ENCODE measurements at places on chromosomes 3 and 15.

- DNase-seq = peak; percentile 68
Observed at GRCh38 chr3:112327371-112327951, 5.5 kb upstream of the CD200 start.

GRCh38 chr3:182692695-182693094, 100.6 kb upstream of the ATP11B start:
- DNase-seq = no peak

DNA sequence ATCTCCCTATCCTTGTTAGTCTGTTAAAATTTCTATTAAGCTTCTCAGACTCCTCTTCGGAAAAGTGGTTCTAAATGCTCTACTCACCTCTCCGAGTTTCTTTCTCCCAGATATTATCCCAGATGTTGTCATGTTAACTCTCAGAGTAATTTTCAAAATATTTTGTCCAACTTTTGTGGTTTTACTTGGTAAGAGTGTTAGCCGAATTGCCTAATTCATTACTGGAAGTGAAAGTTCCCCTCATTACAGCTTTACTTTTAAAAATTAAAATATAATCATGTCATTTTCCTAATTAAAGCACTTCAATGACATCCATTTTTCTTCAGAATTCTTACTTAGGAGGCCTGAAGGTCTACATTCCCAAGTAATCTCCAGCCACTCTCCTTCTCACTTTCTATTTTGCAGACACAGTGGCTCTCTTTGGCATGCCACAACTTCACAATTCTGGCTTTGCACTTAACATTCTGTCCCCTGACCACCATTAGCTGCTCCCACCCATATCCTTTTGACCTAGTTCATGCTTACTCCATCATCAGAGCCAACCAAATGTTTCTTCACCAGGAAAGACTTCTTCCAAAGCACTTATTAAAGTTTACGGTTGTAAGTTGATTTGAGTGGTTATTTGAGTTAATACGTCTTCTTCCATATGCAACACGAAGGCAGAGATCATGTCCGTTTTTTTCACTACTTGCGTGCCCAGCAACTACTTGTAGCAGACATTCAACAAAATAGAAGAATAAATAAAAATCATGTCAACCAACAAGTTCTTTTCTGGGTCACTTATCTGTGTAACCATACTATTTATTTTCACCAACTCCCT, 10.2 kb upstream of the TIPARP start:
- DNase-seq = no peak

GRCh38 chr3:72597043-72597442, 251.2 kb downstream of the SHQ1 start:
- DNase-seq = no peak

DNA sequence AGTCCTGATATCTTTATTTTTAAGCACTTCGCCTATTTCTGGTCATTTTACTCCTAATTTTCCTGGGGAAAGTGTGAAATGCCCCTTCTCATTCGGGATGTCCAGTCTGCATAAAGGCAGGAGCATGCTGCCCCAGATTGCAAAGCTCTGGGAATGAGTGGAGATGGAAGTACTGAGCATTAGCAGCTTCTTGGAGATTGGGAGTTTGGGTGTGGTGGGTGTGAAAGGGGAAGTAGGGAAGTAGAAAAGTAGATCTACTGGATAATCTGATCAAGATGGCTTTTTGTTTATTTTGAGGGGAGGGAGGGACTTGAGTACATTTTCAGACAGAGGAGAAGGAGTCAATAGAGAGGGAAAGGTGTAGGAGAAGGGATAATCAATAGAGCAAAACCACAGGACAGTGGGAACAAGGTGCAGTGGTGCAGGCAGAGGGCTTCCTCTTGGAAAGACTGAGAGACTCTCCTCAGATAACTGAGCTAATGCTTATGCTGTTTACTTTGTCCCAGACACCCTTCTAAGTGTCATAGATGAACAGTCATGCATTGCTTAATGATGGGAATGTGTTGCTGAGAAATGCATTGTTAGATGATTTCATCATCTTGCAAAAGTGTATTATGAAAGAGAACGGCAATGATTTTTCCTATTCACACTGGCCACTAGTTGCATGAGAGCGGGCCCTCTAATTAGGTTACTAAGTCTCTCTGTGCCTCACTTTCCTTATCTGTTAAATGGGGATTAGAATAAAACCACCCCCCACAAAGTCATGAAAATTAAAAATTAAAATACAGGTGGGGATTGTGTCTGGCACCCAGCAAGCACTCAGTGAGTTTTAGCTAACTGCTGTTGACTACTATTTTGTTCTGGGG, 45.5 kb downstream of the PHLDB2 start:
- peak; percentile 96 for DNase-seq

- no peak for DNase-seq
Observed at GRCh38 chr15:28931828-28932227, 46.1 kb downstream of the APBA2 start.

DNA sequence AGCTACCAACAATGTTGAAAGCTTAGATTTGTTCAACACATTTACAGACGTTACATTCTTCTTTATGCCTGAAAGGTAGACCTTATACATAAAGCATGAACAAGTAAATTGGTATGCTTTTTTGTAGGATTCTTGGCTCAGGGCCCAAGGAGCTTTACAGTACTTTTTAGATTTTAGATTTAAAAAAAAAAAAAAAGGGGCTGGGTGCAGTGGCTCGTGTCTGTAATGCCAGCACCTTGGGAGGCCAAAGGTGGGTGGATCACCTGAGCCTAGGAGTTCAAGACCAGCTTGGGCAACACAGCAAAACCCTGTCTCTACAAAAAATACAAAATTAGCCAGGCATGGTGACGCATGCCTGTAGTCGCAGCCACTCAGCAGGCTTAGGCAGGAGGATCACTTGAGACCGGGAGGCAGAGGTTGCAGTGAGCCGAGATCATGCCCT, 39.7 kb downstream of the MEF2A start:
- no peak for DNase-seq

- DNase-seq = no peak
Observed at GRCh38 chr3:87674397-87675161, 384.2 kb downstream of the CGGBP1 start.

- DNase-seq = peak; percentile 48
Observed at GRCh38 chr15:57406062-57406772, 29.9 kb downstream of the CGNL1 start.

DNA sequence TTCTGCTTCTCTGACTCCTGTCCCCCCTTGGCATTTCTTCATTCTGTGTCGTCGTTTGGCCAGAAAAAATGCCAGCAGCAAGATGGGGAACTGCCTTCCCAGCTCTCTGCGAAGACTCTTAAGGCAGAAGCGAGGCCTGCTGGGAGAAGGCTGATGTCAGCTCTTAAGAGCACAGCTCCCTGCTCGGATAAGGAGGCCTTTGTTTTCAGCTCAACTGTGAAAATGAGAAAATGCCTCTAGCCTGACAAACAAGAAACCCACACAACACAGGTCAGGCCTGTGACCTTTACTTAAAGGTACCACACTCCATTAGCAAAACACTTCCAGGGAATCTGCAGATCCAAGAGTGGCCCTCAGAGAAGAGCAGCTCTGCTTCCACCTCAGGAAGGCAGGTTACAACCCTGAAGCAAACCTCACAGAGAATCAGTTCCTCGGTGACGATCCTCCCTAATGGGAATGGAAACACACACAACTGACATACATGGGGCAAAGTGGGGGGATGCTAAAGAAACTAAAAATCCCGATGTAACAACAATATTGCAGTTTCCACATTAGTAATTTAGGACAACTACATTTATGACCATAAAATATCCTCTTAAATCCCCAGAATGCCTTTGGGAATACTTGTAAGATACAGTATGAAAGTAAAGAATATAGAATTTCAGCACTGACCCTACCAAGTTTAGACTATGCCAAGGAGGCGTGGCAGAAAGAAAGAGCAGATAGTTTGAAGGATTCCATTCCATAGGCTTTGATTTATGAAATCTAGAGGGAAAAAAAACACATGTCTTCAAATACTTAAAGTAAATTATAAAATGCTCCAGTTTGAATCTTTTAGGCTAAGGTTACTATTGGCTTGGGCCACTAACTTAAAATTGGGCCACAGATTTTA, 52.1 kb downstream of the VGLL4 start:
- DNase-seq = peak; percentile 73

DNA sequence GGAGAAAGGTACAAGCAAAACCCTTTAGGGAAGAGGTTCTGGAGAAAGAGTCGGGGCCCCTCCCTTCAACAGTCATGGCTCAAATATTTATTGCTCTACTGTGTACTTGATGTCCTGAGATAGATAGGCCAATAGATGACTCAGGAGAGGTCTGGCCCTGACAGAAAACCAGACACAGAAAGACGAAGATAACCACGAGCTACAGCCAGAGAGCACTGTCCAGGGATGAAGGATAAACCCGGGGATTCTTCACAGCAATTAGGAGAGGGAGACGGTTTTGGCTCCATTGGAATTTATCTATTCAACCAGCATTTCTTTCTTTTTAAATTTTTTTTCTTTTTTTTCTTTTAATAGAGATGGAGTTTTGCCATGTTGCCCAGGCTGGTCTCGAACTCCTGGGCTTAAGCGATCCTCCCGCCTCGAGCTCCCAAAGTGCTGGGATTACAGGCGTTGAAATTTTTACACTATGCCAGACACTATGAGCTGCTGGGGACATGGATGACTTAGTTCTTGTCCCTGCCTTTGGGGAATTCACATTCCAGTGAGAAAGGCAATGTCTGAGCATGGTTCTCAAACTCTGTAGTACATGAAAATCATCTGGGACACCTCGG, 4.6 kb upstream of the CIDEC start:
- DNase-seq = peak; percentile 95

DNA sequence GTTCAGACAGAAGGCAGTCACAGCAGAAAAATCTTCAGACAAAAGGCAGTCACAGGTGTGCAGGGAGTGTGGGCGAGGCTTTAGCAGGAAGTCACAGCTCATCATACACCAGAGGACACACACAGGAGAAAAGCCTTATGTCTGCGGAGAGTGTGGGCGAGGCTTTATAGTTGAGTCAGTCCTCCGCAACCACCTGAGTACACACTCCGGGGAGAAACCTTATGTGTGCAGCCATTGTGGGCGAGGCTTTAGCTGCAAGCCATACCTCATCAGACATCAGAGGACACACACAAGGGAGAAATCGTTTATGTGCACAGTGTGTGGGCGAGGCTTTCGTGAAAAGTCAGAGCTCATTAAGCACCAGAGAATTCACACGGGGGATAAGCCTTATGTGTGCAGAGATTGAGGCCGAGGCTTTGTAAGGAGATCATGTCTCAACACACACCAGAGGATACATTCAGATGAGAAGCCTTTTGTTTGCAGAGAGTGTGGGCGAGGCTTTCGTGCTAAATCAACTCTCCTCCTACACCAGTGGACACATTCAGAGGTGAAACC, 27.6 kb downstream of the ZNF589 start:
- no peak for DNase-seq

- DNase-seq = no peak
Observed at GRCh38 chr3:47606165-47606564, 27.5 kb upstream of the CSPG5 start.

DNA sequence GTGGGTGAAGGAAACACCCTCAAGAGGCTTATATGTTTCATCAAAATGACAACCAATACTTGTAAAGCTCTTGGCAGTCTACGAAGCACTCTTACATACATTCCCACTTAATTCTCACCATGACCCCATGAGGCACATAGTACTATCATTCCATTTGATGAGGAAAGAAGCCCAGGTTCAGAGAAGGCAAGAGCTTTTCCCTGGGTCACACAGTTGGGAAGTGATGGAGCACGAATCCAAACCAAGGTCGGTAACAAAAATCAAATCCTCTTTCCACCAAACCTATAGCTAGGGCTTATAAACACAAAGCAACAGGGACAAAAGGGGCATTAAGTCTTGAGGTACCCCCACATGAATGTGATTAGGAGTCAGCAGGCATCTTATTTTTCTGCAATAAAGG, 187.1 kb downstream of the UACA start:
- DNase-seq = no peak

GRCh38 chr15:42279234-42279723, 6.0 kb upstream of the TMEM87A start:
- DNase-seq = no peak

DNA sequence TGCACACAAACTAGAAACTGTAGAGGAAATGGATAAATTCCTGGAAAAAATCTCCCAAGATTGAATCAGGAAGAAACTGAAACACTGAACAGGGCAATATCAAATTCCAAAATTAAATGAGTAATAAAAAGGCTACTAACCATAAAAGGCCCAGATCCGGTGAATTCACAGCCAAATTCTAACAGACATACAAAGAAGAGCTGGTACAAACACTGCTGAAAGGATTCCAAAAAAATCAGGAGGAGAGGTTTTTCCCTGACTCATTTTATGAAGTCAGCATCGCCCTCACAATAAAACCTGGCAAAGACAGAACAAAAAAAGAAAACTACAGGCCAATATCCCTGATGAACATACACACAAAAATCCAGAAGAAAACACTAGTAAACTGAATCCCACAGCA, 462.4 kb upstream of the THBS1 start:
- DNase-seq = peak; percentile 94

GRCh38 chr3:11096266-11097139, 57.8 kb upstream of the HRH1 start:
- DNase-seq = peak; percentile 94

DNA sequence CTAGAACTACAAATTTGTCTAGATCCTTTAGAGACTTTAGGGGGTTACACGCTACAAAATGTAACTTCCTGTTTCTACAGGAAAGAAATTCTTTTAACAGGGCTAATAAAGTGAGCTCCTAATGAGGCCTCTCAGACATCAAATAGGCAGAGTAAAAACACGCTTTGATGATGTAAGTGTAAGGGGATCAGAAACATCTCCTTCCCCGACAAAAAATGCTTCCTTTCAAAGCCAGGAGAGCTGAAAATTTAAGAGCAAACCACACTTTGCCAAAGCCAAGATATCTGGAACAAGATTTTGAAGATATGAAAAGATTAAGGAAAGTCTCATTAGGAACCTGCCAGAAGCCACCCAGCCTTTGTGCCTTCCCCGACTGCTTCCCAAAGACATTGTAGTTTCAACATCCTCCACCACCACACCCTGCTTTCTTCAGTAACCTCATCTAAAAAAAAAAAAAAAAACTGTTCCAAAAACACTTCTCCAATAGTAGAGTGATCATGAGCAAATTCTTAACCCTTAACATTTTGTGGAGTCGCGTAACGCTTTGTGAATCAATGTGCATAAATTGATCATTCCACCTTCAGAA, 505.0 kb upstream of the THBS1 start:
- peak; percentile 64 for DNase-seq

GRCh38 chr3:149401212-149401925, 23.9 kb upstream of the TM4SF1 start:
- DNase-seq = peak; percentile 64

- no peak for DNase-seq
Observed at GRCh38 chr3:111509308-111509707, 32.7 kb upstream of the CD96 start.

GRCh38 chr15:75631935-75632334, 6.4 kb upstream of the SNUPN start:
- no peak for DNase-seq

- DNase-seq = no peak
Observed at GRCh38 chr15:69951898-69952555, 145.7 kb downstream of the TLE3 start.

GRCh38 chr15:98694161-98694560, 45.8 kb downstream of the IGF1R start:
- no peak for DNase-seq

DNA sequence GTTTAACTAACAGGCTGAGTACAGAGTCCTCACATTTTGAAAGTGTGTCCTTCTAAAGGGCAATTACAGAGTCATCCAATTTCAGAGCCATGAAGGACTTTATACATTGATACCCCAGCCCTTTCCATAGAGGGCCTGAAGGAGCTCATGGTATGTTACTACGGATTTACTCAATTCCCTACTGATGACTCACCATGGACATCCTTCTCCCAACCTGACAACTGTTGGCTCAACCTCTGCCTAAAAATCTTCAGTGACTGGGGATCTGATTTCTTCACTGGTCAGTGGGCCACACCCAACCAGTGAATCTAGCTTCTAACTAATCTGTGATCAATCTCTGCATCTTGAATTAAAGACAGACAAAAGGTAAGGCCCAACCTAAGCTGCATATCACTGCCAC, 963.4 kb upstream of the CFAP20DC start:
- peak; percentile 4 for DNase-seq
